CMK (cell line): ENCODE measurements at places on chromosomes 7 and 10.
A peak's percentile ranks its signal among the peaks of the same experiment; 100 is the strongest.

DNA sequence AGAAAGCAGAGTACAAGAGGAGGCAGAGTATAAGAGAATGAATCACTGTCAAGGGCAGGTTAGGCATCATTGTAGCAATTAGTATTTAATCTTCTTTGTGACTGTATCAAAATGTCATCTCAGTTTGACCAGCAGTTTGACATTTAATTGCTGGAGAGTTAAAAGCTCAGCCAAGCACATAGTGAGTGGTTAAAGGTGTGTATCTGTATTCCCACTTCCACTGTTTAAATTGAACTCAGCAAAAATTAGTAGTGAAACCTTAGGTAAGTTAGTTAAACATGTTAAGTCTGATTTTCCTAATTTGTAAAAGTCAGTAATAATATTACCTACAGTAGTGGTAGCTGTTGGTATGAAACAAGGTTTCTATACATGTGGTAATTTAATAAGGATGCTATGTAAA, 296.4 kb upstream of the MBL2 start:
- no peak for DNase-seq

GRCh38 chr7:158407581-158408317, 179.9 kb downstream of the PTPRN2 start:
- no peak for DNase-seq

DNA sequence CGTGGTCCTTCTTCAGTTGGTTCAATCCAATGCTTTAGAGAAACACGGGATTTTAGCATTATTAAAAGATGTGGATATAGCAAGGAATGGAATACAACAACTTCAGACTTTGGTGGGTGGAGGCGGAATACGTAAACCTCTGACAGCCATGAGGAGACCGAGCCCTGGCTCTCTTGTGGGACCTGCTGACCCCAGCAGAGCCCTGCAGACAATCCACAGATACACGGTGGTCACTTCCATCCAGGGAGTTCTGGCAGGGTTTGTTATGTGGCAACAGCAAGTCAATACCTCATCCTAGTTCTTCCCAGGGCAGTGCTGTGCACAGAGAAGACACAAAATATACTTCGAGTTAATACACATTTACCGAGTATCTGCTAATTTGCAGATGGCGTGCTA, 118.5 kb upstream of the DIP2C start:
- no peak for DNase-seq

DNA sequence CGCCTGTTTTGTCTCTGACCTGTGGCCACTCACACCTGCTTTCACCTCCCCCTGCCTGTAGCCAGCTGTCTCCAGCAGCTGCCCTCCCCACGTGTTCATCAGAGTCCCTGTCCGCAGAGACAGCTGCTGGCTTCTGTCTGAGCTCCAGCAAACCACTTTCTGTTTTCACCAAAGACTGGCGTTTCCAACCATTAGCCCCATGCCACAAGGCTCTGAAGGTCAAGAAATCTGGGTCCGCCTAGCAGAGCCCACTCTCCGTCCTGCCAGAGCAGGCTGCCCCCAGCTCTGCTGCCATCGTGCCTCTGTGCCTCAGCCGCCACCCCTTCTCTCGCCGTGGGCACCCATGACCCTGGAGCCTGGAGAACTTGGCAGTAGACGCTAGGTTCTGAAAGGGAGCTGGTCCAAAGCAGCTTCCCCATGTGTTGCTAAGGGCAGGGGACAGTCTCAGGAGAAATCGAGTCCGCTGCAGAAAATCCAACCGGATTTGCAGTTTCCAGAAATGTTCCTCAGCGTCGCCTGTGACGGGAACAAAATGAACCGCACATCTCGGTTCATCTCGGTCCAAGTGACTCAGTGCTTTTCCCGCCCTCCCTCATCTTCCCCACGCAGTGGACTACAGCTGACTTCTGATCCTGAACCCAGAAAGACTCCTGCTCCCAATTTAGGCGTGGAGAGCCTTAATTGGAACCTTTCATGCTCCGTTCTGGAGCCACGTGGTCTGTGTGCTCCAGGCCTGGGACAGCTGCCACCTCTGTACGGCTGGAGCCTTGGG, 28.0 kb downstream of the TMEM120A start:
- no peak for DNase-seq

GRCh38 chr7:105210721-105211205, 178.0 kb downstream of the SRPK2 start:
- DNase-seq: no peak

DNA sequence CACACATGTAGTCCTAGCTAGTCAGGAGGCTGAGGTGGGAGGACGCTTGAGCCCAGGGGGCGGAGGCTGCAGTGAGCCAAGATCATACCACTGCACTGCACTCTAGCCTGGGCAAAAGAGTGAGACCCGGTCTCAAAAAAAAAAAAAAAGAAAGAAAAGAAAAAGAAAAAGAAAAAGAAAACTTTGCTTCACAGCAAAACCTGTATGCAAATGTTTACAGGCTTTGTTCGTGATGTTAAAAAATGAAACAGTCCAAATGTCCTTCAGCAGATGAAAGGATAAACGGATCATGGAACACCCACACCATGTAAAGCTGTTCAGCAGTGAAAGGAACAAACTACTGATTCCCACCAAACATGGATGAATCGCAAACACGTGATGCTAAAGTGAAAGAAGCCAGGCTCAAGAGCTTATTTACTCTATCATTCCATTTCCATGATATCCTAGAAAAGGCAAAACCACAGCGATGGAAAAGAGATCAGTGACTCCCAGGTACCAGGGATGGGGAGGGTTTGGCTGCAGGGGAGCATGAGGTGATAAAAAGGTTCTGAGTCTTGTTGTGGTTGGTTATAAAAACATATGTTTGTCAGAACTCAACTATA, 15.1 kb downstream of the LRRC20 start:
- no peak for DNase-seq

GRCh38 chr10:51215951-51216834, 141.9 kb downstream of the PRKG1 start:
- no peak for DNase-seq

- no peak for DNase-seq
Observed at GRCh38 chr10:125137601-125138438, 22.5 kb downstream of the CTBP2 start.

DNA sequence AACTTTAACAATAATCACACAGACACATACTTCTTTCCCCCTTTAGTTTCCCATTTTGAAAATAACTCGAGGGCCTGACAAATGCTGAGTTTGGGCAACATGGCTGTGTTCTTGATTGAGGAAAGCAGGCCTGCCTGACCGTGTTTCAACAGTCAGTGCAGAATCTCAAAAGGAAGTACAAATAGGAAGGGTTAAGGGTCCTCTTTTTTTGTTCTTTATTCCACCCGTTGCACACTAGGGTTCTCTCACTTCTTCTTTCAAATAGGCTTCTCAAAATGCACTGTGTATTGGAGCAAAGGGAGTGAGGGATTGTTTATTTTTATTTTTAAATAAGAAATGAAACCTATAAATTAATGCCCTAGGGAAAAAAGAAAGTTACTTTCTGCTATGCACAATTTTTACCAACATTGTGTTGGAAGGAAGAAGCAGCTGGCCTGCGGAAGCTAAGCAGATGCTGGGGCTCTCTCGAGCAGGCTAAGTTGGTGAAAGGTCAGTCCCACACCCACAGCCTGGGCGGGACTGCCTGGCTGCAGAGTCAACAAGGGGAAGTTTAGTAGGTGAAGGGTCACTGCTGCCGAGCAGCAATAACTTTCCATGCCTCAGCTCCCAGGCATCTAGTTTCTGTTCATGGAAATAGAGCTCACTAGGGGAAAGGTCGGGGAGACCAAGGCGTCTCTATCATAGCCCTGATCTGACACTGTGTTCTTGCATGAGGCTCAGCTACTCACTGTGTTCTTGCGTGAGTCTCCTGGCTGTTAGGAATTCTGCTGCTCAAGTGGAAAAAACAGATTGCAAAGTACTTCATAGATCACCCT, 12.2 kb upstream of the PDK4 start:
- peak; percentile 44 for DNase-seq

GRCh38 chr10:42984035-42984610, 92.7 kb upstream of the RET start:
- DNase-seq: no peak
